MG63 (cell line): ENCODE measurements at places on chromosomes 13 and 19. TPM values are rescaled to one million over a fixed set of nuclear protein-coding genes. Genes with fewer than 3 reads are reported as not detected.

DNA sequence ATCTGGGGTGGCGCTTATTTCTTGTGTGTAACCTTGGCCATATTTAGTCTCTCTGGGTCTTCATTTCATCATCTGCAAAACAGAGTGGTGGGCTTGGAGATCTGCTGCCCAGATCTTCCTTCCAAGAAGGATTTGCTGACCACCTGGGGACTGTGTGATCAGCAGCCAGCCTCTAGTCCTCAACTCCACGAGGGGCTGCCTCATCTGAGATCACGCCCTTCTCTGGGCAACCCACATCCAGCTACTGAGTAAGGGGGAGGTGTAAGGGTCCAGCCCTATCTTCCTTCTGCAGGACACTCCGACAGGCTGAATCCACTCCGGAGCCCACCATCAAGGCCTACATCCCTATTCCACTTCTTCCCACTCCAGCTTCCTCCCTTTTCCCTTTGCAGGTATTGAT, 57.9 kb downstream of the CHST8 start:
- no peak for DNase-seq

- no peak for DNase-seq
These were observed 416 bp downstream of the BCKDHA start for GRCh38 chr19:41398050-41398418.

DNA sequence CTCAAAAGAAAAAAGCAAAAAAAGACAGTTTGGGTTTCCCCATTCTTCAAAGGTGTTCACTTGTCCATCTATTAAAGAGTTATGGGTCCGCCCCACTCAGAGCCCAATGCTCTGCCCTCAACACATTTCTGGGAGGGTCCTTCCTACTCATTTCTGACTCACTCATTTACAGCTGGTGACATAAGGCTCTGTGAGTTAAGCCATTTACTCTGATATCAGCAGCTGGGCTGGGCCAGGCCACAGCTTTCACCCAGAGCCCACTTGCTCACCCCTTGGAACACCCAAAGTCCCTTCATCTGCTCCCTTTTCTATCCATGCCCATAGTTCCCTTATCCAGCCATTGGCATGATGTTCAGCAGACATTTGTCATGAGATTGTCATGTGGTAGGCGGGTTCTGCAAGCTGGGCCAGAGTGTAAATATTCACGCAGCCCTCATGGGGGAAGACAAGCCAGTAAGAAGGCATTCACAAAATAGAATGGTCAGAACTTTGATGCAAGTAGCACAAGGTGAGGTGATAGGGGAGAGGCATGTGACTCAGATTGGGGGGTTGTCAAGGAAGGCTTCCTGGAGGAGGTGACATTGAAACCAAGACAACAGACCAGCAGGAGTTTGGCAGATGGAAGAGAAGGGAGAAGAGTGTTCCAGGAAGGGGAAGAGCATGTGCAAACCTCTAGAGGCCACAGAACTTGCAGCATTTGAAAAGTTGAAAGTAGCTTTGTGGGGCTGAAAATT, 5.9 kb downstream of the MAST1 start:
- no peak for DNase-seq

DNA sequence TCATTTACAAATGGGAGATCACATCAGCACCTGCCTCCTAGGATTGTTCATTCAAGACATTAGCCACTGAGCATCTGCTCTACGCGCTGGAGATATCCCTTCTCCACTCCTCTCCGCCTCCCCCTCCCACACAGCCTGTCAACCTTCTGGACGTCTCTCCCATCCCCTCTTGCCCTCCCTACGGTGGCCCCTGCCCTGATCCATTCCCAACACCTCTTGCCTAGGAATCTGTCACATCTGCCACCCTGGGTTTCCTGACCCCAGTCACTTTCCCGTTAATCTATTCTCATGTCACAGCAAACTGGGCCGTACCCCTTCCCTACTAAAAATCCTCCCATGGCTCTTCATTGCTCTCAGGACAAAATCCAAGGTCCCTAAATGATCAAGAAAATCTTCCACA, 10.3 kb downstream of the DYRK1B start:
- no peak for DNase-seq

The SWSAP1 gene
- total RNA-seq = 1.3 and 3.1 TPM in 2 replicates

DNA sequence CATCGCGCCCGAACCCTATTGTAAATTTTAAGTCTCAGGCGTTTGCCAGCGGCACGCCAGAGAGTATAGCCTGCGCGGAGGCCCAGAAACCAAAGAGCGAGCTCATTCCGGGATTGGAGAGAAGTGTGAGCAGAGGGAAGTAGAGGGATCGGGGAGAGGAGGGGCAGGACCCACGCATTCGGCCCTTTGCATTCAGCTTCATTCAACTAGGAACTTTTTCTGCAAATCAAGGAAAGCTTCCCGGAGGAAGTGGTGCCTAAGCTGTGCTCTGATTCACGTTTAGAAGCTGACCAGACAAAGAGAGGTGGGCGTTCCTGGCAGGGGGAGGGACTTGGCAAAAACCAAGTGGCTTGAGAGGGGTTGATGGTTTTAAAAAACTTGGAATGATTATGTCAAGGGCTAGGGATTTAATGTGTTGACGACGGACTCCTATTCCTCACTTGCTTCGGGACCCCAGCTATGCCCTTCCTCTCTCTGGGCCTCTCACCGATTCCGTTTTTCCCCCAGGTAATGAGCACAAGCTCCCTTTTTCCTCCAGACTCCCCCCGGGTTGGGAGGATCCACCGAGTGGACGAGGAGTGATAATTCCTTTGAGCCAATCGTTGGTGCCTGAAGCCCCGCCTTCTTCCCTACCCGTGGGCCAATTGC, 811 bp upstream of the PRMT1 start:
- DNase-seq = peak; percentile 88

GRCh38 chr13:70964124-70964523, 855.9 kb upstream of the KLHL1 start:
- no peak for DNase-seq

DNA sequence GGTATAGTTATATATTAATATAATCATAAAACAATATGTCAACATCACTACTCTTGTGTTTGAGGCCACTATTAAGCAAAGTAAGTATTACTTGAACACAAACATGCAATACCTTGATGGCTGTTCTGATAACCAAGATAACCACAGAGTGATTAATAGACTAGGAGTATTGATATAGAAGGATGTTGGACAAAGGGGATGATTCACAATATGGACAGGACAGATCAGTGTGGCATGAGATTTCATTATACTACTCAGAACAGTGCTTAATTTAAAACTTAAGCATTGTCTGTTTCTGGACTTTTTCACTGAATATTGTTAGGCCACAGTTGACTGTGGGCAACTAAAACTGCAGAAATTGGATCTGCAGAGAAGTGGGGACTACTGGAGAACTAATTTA, 384.2 kb downstream of the SLITRK1 start:
- no peak for DNase-seq

The DAND5 gene
- total RNA-seq = 0.33 and 1.2 TPM in 2 replicates

DNA sequence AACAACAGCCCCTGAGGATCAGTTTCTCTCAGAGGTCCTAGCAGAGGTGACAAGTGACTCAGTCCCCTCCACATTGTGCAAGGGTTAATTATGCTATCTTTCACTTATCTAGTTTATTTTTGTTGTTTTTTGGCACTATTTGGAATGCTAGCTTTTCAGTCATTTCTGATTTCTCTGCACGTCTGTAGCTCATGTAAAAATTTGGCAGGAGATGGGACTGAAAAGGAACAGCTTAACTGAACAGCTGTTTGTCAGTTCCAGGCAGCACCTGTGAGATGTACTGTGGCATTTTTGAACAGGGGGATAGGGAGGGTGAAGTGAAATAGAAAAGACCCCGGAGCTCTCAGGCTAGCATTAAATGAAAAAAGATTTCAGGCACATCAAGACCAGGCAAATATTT, 313.5 kb downstream of the SUCLA2 start:
- no peak for DNase-seq

DNA sequence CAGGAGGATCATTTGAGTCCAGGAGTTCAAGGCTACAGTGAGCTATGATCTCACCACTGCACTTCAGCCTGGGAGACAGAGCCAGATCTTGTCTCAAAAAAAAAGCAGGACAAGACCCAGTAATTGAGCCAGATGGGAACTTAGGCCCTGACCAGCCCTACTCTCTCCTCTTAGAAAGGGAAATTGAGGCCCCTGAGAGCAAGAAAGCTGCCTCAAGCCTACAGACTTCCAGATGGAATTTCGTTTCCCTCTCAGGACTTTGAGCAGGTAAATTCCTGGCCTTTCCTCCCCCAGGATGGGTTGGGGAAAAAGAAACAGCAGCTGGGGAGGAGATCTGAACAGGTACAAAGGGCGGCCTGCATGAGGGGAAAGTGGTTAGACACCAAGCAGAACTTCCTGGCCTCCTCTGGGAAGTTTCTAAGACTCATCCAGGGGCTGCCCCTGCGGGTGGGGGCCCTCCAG, 3.6 kb upstream of the BCL3 start:
- DNase-seq = no peak

DNA sequence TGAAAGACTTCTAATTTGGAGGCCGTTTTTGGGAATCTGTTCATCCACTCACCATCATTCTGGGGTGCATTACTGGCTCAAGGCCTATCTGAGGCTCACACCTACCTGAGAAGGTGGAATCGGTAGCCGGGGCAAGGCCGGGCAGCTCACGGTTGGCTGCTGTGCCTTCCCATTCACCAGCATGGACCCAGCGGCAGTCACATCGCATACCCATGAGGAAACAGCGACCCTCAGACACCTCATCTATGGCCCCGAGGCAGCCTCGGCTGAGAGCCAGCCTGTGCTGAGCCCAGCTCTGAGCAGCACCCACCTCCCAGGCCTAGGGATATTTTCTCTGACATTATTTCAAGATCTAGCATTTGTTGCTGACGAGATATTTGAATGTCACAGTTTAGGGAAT, 130.5 kb downstream of the ATP11A start:
- DNase-seq = no peak

DNA sequence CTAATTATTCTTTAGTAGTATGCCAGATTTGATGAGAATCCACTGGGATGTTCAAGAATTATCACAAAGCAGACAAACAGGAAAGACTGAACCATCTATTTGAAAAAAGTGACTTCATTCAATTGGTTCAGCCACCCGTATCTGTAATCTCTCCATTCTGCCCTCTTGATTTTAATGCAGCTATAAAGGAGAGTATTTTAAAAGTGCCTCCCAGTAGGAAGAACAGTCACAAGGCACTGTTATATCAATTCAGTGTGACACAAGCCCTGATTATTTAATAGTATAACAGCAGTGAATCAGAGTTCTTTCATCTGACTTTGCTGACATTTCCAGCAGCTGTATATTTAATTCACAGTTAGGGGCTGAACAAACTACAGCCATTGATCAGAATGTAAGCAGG, 77.3 kb upstream of the SLAIN1 start:
- no peak for DNase-seq

- DNase-seq = peak; percentile 43
These were observed 518 bp downstream of the TFDP1 start for GRCh38 chr13:113584870-113585671.

- DNase-seq = peak; percentile 78
These were observed 3.1 kb upstream of the CTXN1 start for GRCh38 chr19:7928741-7929701.

DNA sequence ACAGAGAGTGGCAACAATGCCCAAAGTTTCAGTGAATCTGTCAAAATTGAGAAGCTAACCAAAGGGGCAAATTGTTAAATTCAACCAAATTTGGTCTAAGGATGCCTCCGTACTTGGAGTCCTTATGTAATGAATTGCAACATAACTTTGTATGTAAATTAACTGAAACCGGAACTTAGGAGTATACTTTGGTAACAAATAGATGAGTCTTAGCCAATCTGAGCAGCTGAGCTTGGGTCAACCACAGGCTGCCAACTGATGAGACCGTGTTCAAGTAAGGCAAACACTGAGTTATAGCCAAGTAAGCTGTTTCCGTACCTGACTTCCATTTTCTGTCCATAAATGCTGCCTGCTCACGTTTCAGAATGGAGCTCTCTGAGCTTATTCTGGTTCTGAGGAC, 5.3 kb downstream of the VWA8 start:
- DNase-seq = no peak

The IGFLR1 gene
- total RNA-seq = 0.27 and 2.4 TPM in 2 replicates

DNA sequence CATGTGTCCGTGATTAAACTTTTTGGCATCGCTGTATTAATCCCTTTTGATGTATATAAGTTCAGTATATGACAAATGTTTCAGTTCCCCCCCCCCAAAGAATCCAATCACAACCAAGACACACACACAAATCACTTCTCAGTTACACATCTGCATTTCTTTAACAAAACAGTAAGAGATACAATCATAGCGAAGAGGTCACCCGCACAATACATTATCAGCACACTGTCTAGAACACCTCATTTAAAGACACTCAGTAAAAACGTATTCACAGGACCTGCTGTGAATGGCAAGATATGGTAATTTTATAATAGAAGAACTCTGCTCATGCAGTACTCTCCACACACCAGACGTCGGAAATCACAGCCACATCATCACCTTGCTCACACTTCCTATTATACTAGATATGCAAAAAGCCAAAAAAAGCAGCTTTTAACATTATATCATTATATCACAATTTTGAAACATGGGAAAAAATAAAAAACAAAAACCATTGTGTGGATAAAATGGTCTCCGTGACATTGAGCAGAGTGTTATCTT, 71.4 kb upstream of the XPO4 start:
- no peak for DNase-seq

GRCh38 chr19:29571181-29571580, 34.9 kb upstream of the POP4 start:
- no peak for DNase-seq

The BRME1 gene
- total RNA-seq = 5.1 and 8.4 TPM in 2 replicates

DNA sequence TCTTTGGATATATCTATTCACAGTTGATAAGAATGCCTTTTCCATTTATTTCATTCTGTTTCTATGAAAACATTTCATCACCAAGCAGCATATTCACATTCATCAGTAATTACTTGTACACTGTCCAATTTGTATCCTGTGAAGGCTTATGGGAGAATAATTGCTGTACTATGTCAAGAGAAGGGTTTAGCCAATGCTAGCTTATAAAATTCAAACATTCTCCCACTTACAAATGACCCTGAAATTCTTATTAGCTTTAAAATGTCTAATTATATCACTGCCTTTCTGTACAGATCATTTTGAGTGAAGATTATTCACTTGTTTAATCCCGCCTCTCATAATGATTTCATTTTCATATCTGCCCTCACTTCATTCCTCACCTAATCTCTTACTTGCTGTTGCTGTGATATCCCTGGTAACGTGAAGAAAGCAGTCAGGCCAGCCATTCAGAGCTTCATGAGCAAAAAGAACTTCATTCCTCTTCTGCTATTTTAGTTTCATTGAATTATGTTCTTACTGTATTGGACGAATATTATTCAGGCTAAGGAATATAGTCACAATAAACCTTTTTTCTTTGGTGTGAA, 778.7 kb downstream of the OLFM4 start:
- DNase-seq = no peak

The UBE2L5 gene
- total RNA-seq = not detected in 2 replicates

The ZNF677 gene
- total RNA-seq = 0.59 and 4.7 TPM in 2 replicates

- no peak for DNase-seq
These were observed 1.1 kb upstream of the GTF3A start for GRCh38 chr13:27423333-27423732.

- no peak for DNase-seq
These were observed 45.5 kb upstream of the ZNF91 start for GRCh38 chr19:23440791-23441190.

The DDX49 gene
- total RNA-seq = 142 and 214 TPM in 2 replicates

DNA sequence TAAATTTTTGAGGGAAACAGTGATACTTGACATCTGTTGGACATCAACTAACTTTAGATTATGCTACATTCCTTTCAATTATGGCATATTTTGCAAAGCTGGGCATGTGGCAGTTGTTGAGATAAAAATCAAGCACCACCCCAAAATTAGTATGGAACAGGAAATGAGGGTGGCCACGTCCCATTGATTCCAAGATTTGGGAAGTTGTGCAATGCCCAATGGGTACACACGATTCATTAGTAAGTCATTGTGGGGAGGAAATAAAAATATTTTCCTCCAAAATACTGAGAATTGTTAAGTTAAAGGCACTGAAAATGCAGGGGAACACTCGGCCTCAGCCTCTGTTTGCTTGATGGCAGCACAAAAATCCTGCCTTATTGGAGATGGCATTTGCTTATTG, 7.6 kb downstream of the ERICH6B start:
- DNase-seq = no peak
